ENCODE measurements at places on chromosomes 7 and 10.

DNA sequence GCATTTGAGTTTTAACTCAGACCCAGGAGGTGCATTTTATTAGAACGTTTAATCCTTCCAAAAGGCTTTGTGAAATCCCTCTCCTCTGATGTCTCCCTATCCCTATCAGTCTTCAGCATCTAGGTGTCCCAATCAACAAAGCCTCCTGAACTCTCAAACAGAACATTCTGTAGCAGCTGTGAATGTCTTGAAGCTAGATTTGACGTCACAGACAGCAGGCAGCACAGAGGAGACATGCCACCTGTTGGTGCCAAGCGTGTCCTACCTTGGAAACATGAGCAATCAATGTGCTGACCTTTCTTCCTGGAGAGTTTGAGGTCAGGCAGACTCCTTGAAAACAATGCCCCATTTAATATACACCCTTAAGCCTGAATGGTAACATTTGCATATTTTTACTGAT is 125.5 kb downstream of the RNLS start:
- DNase-seq: no peak

DNA sequence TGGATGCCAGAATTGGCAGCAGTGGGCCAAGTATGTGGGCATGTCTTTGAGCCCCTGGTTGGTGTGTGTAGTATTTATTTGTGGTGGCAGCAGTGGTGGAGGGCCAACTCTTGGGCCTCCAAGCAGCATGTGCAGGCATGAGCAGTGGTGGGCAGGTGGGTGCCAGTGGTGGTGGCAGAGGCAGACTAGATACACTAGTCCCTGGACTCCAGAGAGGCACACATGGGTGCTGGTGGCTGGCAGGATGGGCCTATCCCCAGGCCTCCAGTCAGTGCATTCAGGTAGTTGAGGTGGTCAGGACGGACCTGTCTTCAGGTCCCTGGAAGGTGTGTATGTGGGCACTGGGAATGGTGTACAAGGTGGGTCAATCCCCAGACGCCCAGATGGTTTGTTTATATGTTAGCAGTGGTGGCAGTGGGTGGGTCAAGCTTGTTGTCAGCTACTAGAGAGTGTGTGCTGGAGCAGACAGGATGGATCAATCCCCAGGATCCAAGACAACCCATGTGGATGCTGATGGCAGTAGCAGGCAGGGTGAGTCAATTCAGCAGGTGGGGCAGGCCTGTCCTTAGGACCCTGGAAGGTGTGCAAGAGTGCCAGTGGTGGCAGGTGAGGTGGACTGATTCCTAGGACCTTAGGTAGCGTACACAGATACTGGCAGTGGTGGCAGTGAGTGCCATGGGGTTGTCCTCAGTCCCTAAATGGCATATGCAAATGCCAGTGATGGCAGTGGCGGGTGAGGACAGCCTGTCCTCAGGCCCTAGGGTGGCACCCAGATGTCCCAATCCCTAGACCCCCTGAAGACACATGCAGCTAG is 294.3 kb downstream of the RPS24 start:
- DNase-seq: peak; percentile 36

DNA sequence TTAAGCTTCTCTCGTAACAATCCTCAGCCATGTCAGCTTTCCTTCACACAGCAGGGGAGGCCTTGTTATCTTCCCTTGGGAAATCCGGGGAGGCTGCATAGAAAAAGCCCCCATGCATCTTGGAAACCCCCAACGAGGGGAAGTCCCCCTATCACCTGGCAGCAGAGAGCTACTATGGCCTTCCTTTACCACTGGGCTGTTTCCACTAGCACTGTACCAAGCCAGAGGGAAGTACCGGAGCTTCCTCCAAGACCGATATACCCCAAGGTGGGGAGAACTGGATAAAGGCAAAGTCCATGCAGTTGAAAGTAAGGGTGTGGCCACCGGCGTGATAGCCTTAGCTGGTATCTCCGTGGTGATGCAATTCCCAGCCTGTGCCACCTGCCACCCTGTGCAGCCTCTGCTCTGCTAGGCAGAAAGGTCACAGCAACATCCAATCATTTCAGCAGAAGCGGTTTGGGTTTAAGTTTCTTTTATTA is 4.4 kb upstream of the CLIP2 start:
- no peak for DNase-seq

DNA sequence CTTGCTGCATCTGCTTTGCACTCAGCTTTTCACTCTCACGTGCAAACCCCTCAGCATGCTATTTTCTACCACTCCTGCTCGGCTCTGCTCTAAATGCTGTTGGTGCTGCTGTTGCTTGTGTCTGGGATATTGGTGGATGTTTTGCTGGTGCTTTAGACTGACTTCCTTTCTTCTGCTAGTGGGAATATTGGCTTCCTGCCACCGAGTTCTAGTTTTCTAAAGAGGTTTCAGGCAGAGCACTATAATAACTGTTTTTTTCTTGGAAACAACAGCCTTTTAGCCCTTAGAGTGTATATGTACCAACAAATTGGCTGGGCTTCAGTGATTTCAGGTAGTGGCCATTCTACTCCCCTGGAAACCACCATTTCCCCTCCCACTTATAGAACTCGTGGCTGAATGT is 27.8 kb downstream of the TMEM236 start:
- DNase-seq: no peak

GRCh38 chr10:71865561-71866041 is 14.6 kb upstream of the PSAP start:
- no peak for DNase-seq

DNA sequence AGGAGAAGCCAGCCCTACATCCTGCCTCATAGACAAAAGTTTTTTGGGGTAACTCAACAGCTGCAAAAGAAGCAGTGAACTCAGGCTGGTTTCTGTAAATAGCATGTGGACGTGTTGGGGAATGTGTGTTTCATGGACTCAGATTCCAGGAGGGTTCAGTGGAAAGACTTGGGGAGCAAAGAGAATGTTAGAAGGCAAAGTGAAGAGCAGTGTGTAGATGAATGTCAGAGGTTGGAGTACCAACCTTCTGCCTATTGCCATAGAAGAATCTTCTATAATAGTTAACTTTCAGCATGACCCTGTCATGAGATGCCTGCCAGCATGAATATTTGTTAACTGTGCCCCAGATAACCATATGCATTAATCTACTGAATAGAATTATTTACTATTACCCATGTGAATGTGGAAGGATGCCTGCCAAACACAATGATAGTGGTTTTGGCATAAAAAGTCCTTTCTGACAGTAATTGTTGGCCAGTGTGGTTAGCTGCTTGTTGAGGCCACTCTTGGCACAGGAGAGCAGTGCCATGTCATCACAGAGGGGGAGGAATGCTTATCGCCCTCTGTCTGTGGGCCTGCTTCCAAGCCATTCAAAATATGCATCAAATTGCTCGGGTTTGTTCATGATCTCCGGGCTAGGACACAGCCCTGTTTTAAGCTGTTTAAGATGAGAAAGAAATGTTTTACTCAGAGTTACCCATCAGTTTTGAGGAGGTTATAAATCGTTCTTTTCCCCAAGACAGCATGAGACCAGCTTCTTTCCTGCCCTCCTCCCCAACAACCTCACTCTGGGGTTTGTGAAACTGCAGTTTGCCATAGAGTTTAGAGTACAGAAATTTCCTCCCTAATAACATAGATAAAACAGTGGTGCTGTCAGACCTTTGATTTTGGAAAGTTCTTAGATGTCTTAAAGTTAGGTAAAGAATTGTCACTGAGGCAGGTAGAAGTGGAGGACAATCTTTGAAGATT is 165.3 kb downstream of the WNT2 start:
- DNase-seq: no peak

- DNase-seq: no peak
Observed at GRCh38 chr10:3413937-3414666, 241.5 kb upstream of the PITRM1 start.

DNA sequence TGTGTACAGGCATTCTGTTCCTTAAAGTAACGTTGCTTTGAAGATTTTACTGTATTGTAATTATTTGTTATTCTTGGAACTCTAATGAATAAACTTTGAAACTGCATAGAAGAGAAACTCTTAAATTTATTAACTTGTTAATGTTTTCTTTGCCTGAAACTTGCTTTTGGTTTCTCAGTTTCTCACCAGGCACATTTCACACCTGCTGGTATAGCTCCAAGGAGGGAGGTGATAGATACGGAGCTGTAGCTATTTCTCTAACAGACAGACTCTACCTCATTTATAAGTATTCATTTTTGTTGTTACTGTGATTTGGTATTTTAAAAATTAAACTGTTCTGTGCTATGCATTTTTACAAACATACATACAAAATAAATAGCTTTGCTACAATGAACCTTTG is 32.7 kb downstream of the R3HCC1L start:
- DNase-seq: no peak

GRCh38 chr7:118006979-118007378 is 133.7 kb upstream of the CTTNBP2 start:
- DNase-seq: no peak

DNA sequence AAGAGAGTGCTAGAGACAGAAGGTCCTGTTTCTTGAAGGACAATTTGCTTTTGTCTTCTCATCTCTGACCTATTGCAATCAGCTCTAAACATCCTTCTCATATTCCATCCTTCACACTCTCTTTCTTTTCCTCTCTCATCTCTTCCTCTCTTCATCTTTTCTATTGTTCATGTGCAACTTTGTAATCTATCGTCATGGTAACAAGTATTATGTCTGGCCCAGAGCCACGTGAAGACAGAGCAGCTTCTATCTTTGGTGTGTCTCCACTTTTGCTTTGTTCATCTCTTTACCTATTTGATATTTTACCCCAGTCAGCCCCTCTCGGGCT is 104.9 kb upstream of the ABCB5 start:
- no peak for DNase-seq

- DNase-seq: no peak
Observed at GRCh38 chr7:42868480-42868879, 43.4 kb downstream of the C7orf25 start.

DNA sequence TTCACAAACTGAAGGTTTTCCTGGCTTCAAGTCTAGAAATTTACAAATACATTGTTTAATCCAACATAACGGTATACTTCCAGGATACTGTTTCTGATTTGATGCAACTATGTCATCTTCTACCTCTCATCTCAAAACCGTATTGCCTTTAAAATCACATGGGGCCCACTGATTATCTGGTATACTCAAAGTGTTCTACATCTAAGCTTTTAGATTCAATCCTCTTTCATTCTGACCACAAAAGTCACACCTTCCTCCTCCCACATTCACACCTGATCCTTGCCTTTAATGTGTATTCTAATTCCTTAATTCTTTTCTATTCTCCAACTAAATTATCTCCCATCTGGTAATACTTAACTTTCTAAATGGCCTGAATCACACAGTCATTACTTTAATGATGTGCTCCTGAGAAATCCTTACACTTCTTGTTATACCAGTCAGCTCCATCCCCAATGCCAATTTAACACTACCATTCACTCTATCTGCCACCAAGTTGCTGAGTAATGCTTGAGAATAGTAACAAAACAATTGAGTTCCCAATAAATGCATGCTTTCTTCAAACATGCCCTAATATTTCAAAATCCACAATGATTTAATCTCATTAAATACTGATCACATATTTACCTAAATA is 13.0 kb downstream of the ATAD1 start:
- no peak for DNase-seq

DNA sequence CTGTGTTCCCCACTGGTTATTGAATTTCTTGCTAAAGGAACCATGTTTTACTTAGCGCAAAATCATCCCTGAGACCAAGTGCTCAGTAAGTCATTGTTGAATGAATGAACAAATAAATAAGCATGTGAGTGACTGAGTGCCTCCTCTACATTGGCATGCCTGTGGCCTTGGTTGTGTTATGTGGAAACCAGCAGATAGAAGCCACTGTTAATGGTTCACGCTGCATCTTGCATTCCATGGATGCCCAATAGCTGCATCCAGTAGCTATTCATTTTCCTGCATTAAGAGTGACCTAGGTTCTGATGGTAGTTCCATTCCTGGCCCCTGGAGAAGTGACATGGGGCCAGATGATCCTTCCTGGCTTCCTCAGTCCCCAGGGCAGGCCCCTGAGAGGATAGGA is 113.3 kb upstream of the BMPER start:
- DNase-seq: no peak

GRCh38 chr10:128099901-128100300 is 26.3 kb downstream of the MKI67 start:
- no peak for DNase-seq

- DNase-seq: no peak
Observed at GRCh38 chr10:24385776-24386175, 176.8 kb downstream of the KIAA1217 start.

DNA sequence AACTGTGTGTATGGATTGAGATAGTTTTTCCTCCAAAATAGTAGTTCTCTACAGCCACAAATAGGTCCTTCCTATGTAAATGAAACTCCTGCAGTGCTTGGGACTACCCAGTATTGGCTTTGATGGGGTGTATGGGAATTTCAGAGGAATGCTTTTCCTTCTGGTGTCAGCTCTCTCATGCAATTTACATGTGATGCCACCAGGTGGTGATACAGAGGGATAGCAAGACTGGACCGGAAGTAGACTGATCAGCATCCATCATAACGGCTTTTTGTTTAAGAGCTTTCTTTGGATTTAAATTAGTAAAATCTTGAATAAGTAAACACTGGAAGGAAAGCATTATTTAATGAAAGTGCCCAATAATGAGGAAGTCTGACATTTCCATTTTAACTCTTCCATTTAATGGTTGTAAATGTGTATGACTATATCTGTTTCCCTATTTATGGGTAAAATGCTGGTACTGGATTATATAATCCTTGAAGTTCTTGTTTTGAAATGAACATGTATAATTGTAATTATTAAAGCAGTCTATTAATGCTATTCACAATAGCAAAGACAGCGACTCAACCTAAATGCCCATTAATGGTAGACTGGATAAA is 22.7 kb downstream of the DYNC1I1 start:
- DNase-seq: no peak

DNA sequence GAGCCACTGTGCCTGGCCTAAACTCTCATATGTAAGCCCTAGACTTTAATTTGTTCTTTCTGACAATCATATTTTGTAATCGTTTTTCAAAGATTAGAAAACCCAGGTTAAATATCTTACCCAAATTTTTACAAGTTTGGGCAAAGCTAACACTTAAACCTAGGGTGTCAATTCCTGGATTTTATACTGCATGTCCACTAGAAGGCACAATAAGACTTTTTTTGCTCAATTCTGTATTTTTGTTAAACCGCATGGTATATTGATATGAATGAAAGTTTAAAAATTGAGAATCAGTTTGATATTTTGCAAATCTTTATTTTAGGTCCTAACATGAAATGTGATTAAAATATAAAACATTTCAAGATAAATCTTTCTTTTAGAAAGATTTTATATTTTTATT is 29.3 kb downstream of the DYNC2I1 start:
- DNase-seq: no peak

DNA sequence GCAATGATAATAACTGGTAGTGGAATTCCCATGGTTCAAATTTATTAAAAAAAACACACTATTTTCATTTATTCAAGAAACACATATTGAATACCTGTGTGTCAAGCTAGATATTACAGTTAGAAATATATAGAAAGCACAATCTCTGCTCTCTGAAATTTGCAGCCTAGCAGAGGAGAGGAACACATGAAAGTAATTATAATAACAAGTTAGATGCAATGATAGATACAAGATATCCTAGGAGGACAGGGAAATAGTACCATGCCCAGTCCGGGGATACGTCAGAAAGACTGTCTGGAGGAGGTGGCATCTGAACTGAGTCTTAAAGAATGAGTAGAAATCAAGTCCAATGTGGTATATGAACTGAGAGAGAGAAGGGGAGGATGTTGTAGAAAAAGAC is 485.6 kb upstream of the C7orf33 start:
- DNase-seq: no peak

GRCh38 chr7:25541094-25541821 is 313.0 kb upstream of the NPVF start:
- DNase-seq: no peak

- peak; percentile 85 for DNase-seq
Observed at GRCh38 chr7:113421696-113422330, 303.5 kb upstream of the SMIM30 start.

GRCh38 chr10:116271593-116272439 is 1.2 kb downstream of the GFRA1 start:
- no peak for DNase-seq
